H9 (cell line): ENCODE measurements at places on chromosomes 12 and 14.

- no peak for DNase-seq
Observed at GRCh38 chr12:120220838-120221575, 20.1 kb upstream of the RPLP0 start.

DNA sequence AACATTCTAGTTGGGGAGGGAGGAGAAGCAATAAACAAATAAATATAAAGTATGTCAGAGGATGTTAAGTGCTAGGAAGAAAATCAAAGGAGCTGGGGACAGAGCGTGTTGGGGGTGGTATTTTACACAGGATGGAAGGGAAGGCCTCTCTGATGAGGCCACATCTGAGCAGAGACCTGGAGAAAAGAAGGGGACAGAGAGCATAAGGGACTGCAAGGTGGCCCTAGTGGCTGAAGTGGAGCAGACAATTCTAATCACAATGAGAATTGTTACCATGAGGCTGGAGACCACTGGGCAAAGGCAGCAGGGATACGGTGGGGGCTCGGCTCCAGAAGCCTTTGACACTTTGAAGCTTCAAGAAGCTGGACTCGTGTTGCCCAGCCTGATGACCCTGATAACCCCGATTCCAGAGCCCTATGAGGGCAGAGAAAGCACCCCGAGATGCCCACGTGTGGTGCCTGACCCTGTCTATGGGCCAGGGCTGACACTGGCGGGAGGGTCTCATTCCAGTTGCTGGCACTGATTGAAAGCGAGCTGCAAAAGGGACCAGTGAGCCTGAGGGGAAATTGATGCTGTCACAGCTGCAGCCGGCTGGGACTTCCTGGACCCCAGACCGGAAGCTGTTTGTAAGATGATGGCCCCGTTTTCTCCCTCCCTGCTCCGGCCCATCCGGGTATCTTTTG is 169.1 kb downstream of the RBM19 start:
- no peak for DNase-seq

GRCh38 chr14:79730953-79731352 is 480.4 kb downstream of the DIO2 start:
- DNase-seq: no peak

- DNase-seq: no peak
Observed at GRCh38 chr14:23168246-23168645, 15.2 kb downstream of the SLC7A8 start.

DNA sequence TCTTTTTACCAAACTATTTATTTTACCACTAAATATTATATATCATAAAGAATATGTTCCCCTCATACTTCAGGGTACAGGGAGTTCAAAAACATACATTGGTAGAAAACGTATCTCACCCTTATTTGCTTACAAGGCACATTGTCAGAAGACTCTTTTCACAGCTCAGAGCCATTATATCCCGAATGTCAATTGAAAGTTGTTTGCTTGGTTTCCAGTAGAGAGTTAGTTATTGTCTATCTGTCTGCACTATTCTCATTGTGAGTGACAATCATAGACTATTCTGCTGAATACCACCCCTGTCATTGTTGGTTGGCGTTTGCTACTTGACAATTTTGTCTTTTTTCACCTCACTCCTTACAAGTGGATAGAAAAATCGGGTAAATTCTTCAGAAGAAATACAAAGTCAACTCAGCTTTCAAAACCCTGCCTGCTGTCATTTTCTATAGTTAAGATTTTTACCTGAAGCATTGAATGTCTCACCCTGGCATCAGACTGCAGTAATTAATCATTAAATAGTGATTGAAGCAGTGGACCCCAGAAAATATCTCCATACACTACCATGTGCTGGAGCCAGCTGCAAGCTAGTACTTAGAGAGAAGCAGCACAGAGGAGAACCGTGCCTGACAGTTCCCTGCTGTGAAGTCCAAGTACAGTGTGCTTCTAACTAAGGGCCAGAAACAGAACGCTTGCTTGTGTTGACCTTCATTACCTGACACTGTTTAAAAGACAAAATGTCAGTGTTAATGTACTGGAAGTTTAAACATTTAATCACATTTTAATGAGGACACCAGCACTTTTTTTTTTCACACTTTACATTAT is 510.6 kb downstream of the RERGL start:
- no peak for DNase-seq

DNA sequence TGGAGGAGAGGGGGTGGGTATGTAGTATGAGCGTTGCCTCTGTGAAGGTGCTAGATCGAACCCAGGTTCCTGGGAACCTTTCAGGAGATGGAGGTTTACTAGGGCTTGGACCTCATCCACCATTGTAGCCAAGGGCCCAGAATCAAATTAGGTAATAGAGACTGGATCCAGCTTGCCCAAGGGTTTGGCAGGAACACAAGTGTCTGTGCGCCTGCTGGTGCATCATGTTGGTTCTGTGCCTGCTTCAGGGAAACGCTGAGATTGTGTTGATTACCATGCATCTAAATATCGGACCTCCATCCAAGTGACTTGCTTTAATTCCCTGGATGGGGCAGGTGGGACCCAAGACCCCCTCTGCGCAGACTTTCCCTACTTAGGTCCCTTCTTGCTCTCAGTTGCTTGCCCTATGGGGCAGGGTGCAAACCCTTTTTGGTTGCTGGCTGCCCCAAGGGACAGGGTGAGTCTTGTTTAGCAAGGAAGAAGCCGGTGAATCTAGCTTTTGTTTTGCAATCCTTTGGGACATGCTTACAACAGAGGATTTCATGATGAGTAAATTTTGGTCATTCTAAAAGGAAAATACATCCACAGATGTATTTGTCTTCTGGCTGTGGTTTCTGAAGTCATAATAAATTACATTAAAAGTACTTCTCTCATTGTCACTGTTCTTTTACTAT is 189.8 kb upstream of the PRICKLE1 start:
- no peak for DNase-seq

DNA sequence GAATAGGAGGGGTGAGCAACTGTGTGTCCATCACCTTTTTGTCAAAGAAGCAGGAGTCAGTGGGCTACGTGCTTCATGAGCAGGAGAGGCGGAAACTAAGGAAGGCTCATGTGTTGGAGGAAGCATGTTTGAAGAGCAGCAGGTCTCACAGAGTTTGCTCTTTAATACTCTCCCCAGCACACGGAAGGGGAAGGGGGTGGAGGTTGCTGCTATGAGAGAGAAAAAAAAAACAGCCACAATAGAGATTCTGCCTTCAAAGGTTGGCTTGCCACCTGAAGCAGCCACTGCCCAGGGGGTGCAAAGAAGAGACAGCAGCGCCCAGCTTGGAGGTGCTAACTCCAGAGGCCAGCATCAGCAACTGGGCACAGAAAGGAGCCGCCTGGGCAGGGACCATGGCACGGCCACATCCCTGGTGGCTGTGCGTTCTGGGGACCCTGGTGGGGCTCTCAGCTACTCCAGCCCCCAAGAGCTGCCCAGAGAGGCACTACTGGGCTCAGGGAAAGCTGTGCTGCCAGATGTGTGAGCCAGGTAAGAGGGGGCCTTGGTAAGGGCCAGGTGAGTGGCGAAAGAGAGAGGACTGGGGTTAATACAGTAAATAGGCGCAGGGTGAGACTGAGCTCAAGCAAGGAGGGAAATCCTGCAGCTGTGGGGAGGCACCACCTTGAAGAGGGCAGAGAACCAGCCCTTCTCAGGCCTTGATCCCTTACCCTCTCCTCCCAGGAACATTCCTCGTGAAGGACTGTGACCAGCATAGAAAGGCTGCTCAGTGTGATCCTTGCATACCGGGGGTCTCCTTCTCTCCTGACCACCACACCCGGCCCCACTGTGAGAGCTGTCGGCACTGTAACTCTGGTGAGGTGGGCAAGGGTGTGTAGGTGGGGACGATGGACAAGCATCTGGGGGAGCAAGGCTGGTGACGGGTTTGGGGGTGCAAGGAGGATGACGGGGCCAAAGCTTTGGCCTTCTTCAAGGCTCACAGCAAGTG is at the start of gene CD27:
TSS of gene CD27 (plus strand) at position 252 of the 985 bp plus-strand sequence. CDS start at position 393, 141 bp downstream.
- no peak for DNase-seq

DNA sequence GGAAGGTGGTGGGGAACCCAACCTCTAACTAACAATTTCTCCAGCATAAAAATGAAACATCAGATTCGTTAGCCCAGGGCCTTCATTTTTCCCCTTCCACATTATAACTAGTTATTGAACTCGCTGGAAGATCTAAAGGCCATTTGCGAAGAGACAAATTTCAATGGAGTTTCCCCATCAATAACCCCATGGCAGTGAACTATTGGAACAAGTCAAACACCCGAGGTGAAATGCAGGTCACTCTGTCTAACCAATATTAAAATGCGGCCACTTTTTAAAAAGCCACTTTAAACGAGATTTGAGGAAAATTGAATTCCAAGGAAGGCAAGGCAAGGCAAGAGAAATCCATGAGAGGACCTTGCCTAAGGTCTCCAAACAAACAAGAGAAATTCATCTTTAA is 4.5 kb upstream of the HOXC4 start:
- no peak for DNase-seq

GRCh38 chr12:122523846-122524718 is 2.7 kb downstream of the RSRC2 start:
- no peak for DNase-seq
